ENCODE measurements at places on chromosomes 6 and 20. TPM values are rescaled to one million over a fixed set of nuclear protein-coding genes. Genes with fewer than 3 reads are reported as not detected.

The CASS4 gene
- total RNA-seq, result 2.2 TPM

The PRRT1 gene
- 1.2 TPM for total RNA-seq

The FOXC1 gene
- 6.0 TPM for total RNA-seq

The RRAGD gene
- total RNA-seq, result 9.6 TPM

The BPIFB1 gene
- 1.4 TPM for total RNA-seq

The SLC17A2 gene
- 0.48 TPM for total RNA-seq

The PTCHD4 gene
- 3.4 TPM for total RNA-seq
